ENCODE measurements at places on chromosomes 6 and 20.

GRCh38 chr6:36906539-36907325 is 21.0 kb downstream of the C6orf89 start:
- no peak for DNase-seq

DNA sequence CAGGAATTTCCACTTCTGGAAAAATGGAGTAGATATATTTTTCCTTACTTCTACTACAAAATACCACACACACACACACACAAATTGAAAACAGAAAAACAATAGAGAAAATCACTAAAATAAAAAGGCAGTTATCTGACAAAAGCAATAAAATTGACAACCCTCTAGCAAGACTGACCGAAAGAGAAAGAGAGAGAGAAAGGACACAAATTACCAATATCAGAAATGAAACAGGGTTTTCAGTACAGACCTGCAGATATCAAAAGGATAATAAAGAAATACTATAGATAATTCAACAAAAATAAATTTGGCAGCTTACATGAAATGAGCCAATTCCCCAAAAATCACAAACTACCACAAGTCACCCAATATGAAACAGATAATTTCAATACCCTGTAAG is 104.7 kb downstream of the OPRM1 start:
- no peak for DNase-seq

GRCh38 chr6:79077715-79078074 is 359 bp downstream of the PHIP start:
- DNase-seq = peak; percentile 60

- DNase-seq = no peak
These were observed 73.9 kb upstream of the BACH2 start for GRCh38 chr6:90370493-90370959.

DNA sequence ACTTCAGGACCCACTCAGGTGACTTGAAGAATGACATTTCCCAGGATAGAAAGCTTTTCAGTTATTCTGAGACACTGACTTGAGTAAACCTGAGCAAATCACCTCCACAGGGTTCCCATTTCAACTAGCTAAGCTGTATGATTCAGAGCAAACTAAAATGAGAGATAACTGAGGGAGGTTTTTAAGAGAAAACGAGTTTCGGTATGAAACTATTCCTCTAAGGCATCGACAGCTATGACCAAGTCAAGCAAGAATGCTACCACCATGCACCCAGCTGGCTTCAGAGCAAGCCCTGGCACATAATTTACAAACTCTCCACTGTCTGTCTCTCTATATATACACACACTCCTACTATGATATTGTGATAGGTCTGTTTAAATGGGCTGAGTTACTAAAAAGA is 75.4 kb downstream of the PERP start:
- no peak for DNase-seq

DNA sequence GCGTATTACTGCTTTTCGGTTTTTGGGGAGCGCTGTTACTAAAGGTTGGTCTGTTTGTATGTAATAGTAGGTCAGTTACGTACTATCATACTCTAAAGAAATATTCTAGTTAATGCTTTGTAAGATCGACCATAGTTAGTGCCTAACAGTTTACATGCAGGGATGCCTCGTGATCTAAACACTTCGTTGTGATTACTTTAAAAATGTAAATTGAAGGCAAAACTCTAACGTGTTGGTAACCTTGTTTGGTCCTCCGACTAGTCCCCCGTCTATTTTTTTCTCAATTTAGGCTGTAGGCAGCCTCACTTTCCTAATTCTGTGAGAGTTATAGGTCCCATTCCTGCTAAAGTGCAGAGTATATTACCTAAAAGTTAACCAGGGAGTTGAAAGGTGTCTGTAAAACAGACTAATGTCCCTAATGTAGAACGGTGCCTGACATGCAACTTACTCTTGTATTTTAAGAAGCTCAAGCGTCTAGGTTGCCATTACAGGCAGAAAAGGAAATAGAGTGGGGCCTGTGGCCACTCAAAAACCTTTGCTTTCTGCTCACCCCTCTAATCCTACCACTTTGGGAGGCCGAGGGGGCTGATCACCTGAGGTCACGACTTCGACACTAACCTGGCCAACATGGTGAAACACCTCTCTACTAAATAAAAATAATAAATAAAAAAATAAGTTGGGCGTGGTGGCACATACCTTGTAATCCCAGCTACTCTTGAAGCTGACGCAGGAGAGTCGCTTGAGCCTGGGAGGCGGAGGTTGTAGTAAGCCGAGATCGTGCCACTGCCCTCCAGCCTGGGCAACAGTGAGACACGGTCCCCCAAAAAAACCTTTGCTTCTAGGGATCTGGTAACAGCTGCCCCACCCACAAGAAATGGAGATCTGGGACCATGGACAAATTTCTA is 37.8 kb downstream of the HFE start:
- no peak for DNase-seq

DNA sequence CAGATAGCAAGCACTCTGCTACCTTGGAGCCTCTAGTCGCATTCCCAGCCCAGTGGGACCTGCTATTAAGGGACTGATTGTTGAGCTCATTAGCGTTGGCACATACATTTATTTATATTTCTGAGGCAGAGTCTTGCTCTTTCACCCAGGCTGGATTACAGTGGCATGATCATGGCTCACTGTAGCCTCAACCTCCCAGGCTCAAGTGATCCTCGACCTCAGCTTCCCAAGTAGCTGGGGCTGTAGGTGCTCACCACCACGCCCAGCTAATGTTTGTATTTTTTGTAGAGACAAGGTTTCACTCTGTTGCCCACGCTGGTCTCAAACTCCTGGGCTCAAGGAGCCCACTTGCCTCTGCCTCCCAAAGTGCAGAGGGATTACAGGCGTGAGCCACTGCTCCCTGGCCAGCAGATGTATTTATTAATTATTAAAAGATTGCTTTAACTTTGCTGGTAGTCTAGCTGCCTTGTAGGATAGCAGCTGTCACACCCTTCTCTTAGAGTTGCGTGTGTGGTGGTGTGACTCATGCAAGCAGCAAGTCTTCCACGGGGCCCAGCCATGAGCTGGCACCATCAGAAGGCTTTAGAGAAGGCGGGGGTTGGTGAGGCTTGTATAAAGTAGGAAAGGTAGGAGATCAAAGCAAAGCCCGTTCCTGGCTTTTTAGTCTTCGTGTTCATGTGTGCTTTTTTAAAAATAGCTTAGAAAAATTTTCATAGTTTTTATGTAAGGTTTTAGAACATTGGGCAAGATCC is 16.5 kb downstream of the ACTR5 start:
- DNase-seq = no peak

GRCh38 chr20:38985603-38986170 is 23.5 kb downstream of the DHX35 start:
- DNase-seq = no peak

- no peak for DNase-seq
These were observed 87.5 kb upstream of the FOXO3 start for GRCh38 chr6:108473197-108473596.

- no peak for DNase-seq
These were observed 34.9 kb upstream of the HECA start for GRCh38 chr6:139099984-139100383.

Data from activated naive CD4-positive, alpha-beta T cell (primary cell).